Stimulated activated CD4-positive, alpha-beta T cell treated with anti-CD3 and anti-CD28 coated beads, Interleukin-4, amount 100 ng/mL, for 1 hour (primary cell): ENCODE measurements at places on chromosomes 7 and 10.

DNA sequence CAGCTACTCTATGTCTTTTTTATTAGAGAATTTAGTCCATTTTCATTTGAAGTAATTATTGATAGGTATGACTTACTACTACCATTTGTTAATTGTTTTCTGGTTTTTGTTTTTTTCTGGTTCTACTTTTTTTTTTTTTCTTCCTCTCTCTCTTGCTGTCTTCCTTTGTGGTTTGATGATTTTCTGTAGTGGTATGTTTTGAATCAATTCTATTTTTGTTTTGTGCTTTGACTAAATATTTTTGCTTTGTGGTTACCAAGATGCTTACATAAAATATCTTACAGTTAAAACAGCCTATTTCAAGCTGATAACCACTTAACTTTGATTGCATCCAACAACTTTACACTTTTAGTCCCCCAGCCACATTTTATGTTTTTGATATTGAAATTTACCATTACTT lies 3.3 kb upstream of the OR2F2 start:
- DNase-seq = no peak

DNA sequence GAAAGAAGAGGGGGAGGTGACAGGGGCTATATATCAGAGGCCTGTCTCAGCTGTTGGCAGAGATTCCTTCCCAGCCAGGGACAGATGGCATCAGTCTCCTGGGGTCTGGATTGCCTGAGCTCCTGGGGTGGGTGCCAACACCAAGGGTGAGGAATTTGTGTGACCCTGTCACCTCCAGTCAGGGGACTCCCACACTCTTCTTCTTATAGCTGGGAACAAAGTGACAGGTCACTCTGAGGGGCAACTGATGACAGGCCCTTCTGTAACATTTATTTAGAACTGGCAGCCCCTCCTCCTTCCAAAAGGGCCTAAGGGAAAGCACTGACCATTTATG lies 53.7 kb upstream of the DUSP5 start:
- no peak for DNase-seq

DNA sequence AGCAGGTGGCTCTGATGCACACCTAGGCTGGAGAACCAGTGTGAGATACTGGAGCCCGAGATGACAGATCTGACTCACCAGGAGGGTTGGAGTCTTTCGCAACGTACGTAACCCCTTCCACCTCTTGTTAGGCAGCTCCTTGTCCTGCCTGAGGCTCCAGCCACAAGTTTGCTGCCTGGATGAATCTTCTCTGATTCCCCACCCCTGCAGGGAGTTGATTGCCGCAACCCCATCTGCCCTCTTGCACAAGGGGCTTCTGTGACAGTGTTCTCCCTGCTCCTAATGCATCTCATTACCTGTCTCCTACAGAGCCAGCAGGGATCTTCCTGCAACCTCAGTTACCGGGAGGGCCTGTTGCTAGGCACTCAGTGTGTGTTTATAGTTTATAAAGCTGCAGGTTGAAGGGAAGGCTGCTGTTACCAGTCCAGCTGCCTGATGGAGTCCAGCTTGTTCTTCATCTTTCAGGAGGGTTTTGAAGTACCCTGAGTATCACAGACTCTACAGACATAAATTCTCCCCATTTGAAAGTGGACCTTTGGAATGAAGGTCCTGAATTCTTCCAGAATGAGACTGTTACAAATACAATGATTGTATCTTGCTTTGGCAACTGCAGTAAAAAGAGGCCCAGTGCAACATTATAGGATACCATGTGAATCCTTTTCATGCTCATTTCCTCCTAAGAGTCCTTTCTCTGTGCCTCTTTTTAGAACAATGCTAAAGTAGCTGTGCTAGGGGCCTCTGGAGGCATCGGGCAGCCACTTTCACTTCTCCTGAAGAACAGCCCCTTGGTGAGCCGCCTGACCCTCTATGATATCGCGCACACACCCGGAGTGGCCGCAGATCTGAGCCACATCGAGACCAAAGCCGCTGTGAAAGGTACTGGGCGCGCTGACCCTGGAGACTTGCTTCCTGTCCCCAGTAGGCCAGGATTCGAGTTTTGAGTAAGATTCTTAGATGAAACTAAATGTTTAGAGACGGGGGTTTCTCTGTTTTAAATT lies 6.5 kb downstream of the MDH2 start:
- no peak for DNase-seq

DNA sequence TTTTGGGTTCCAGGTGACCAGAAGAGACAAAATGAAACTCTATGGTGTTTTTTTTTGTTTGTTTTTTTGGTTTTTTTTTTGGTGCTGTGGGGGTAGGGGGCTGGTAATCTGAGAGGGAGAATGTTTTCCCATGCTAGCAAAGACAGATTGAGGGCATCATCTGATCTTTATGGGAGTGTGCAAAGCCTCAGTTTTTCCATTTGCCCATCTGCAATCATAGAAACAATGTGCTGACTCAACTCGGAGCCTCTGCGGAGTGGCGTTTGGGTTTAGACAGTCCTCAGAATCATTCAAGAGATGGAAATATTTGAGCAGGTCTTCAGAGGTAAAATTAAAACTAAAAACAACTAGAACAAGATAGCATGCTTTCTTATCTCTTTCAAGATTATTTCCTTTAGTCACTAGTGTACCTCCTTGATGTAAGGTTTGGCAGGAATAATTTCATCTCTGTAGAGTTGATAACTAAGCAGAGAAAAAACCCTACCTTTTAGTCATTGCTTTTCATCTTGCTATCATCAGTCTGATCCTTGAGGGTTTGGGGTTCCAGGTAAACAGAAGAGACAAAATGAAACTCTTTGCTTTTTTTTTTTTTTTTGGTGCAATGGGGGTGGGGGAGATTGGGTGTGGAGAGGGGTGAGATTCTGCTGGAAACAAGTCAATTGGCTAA lies 18.0 kb downstream of the CNNM2 start:
- peak; percentile 13 for DNase-seq

DNA sequence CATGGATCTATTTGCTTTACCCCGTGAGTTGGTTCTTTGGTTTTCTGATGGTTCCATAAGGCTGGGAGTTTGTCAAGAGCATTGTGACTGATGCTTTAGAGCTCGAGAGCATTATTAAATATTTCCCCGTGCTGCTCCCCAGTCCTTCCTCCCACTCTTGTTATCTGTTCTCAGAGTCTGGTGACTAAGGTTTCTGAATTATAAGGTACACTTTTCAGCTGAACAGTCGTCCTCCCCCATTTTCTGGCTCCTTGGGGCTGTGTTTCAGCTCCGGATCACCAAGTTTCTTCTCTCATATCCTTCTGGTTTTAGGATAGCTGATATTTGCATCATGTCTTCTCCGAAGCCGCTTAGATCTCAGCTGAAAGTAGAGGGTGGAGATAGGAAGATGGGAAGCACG lies 57.8 kb upstream of the CACNB2 start:
- DNase-seq = no peak
